ENCODE measurements at places on chromosomes 16 and 17.
A peak's percentile ranks its signal among the peaks of the same experiment; 100 is the strongest.

DNA sequence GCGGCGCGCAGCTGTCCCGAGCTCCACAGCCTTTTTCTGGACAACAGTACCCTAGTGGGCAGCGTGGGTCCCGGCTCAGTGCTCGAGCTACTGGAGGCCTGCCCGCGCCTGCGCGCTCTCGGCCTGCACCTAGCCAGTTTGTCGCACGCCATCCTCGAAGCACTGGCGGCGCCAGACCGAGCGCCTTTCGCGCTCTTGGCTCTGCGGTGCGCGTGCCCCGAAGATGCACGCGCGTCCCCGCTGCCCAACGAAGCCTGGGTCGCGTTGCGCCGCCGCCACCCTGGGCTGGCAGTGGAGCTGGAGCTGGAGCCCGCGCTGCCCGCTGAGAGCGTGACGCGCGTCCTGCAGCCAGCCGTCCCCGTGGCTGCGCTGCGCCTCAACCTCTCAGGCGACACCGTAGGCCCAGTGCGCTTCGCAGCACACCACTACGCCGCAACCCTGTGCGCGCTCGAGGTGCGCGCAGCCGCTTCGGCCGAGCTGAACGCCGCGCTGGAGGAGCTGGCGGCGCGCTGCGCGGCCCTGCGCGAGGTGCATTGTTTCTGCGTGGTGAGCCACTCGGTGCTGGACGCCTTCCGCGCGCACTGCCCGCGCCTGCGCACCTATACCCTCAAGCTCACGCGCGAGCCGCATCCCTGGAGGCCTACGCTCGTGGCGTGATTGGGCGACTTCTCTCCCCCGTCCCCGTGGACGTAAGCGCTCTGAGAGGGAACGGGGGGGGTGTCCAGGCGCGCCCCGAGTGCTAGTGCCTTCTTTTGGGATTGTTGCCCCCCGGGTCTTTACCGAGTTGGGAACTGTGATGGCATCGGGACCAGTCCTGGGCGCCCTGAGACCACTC is 1.2 kb upstream of the HSF4 start:
- DNase-seq: no peak

- DNase-seq: peak; percentile 45
Observed at GRCh38 chr16:28549301-28549899, 4.3 kb upstream of the SGF29 start.

DNA sequence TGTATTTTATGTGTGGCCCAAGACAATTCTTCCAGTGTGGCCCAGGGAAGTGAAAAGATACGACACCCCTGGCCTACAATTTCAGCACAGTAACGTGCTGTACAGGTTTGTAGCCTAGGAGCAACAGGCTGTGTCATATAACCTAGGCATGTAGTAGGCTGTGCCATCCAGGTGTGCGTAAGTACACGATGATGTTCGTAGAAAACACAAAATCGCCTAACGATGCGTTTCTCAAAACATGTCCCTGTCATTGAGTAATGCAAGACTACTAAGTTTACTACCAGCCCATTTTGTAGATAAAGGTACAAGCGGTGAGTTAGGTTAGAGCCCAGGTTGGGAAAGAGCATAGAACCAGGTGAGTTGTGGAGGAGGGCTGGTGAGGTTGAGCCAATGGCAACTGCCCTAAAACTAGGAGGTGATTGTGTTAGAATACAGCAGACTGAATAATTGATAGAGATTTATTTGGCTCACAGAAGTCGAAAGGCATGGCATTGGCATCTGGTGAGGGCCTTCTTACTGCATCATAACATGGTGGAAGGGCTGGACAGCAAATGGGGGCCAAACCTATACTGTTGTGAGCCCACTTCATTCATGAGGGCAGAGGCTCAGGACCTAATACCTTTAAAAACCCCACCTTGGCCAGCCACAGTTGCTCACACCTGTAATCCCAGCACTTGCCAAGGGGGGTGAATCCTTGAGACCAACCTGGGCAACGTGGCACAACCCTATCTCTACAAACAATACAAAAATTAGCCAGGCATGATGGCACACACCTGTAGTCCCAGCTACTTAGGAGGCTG is 4.2 kb downstream of the EIF1 start:
- DNase-seq: no peak

GRCh38 chr17:2181206-2181896 is 122.2 kb downstream of the SMG6 start:
- no peak for DNase-seq

GRCh38 chr16:74035816-74036215 is 260.8 kb upstream of the PSMD7 start:
- peak; percentile 14 for DNase-seq

GRCh38 chr16:81891736-81892364 is 112.8 kb downstream of the PLCG2 start:
- DNase-seq: no peak

- DNase-seq: no peak
Observed at GRCh38 chr17:44133918-44134476, 7.7 kb upstream of the HROB start.

DNA sequence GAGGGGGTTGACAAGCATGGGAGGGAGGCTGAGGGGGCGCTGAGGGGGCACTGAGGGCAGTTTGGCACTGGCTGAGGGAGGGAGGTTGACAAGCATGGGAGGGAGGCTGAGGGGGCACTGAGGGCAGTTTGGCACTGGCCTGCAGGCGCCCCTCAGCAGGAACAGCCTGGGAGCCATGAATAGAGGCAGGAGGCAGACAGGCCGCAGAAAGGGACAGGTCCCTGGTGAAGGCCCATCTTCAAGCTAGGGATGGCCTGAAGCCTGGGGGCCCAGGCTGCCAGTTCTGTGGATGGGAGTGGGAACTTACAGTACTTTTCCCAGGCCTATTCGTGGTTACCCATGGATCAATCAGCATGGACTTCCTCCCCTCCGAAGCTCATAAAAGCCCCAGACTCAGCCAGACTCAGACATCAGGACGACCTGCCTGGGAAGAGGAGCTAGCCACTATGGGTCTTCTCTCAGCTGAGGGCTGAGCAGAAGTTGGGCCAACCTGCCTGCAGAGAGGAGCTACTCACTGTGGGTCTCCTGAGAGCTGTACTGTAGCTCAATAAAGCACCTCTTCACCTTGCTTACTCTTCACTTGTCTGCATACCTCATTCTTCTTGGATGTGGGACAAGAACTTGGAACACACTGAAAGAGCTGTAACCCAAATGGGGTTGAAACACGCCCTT is 72.8 kb upstream of the BRD7 start:
- DNase-seq: no peak

DNA sequence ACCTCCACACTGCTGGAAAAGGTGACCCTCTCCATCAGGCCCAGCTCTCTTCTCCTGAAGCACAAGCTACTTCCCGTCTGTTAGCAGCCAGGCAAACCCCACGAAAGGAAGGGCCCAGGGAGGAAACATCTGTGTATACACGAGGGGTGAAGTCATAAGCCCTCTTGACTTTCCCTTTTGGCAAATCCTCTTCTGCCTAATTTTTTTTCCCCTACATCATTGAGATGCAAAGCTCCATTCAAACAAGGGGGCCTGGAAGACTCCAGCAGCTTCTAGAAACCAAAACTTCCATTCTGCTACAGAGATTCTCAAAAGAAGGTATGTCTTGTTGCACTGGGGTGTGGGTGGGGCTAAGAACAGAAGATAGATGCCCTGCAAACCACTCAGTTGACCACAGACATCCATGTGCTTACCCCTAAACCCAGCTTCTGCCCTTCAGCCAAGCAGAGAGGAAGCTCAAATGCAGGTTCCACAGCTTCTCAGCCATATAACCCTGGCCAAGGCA is 145.6 kb upstream of the RCVRN start:
- DNase-seq: no peak

DNA sequence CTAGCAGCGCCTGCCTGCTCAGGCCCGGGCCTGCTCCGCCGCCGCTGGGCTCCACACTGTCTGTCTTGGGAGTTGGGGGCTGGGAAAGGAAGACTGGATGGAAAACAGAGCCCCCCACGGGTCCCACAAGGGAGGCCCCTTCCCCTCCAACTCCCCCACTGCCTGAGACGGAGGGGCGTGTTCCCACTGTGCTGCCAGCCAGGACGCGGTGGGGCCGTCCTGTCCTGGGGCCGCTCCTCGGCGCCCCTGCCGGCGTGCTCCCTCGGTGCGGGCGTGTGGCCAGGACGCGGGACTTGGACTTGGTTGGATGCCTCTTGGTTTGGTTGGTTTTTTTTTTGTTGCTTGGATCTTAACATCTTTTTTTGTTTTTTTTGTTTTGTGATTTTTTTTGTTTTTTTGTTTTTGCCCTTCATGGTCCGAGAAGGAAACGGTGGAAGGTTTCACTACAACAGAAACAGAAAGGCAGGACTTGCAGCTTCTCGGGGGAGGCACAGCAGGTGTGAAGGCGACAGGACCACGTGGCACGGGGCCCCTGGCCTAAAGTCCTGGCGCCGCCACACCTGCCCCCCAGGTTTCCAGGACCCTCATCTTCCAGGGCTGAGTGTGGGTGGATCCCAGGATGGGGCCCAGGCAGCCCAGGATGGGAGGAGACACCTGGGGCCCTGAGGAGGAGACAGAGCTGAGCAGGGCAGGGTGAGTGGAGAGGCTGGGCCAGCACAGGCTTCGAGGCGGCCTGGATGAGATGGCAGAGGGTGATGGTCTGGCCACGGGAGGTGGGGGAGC is 16.0 kb downstream of the ENGASE start:
- no peak for DNase-seq

- DNase-seq: no peak
Observed at GRCh38 chr17:81084680-81085419, 49.9 kb downstream of the BAIAP2 start.

DNA sequence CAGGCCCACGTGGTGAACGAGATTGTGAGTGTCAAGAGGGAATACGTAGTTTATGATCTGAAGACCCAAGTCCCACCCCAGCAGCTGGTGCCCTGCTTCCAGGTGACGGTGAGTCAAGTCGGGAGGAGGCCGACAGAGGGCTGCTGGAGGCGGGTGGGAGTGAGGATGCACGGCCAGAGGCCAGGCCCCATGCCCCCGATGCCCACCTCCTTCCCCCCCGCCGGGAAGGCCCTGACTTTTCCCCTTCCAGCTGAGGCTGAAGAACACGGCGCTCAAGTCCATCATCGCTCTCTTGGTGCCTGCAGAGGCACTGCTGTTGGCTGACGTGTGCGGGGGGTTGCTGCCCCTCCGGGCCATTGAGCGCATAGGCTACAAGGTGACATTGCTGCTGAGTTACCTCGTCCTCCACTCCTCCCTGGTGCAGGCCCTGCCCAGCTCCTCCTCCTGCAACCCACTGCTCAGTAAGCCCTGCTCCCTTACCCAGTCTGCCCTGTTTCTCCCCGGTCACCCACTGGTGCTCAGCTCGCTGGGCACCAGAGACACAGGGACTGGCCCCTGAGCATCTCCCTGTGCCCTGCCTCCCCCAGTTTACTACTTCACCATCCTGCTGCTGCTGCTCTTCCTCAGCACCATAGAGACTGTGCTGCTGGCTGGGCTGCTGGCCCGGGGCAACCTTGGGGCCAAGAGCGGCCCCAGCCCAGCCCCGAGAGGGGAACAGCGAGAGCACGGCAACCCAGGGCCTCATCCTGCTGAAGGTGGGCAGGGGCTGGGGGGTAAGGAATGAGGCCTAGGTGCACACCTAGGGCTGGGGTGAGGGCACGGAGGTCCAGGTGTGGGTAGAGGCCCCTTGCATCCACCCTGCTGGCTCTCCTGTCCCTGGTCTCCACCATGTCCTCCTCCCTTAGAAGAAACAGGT is 2.6 kb downstream of the ZACN start:
- no peak for DNase-seq

DNA sequence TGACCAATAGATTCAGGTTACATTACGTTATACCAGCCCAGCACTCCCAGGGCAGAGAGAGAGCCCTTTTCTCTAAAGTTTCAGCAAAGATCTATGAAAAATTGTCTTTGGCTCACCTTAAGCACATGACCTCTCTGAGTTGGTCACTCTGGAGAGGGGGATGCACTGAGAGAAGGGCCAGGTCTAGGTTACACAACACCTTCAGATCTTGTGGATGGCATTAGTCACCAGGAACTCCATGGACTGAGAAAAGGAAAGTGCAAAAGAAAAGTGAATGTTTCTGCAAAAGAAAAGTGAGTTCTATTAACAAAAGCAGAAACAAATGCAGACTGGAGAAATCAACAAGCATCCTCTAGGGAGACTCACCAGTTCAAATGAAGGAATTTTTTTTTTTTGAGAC is 253.3 kb upstream of the SALL1 start:
- no peak for DNase-seq
